ENCODE measurements at places on chromosomes 5 and 9.

DNA sequence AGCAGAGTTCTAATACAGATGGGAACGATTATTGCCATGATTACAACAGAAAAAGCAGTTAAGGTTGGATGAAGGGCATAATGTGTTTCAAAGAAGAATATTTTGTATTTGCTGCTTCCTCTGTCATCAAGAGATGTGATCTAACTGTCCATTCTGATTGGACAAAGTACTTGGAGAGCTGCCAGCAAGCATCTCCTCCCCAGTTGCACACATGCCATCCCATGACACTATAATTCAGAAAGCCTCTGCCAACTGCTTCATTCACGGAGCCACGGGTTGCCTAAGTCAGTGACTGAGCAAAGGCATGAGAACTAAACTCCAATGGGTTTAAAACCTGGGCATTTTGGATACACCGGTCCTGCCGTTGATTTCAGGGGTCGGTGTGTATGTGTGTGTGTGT, 253.8 kb downstream of the CRB2 start:
- peak; percentile 19 for DNase-seq

- peak; percentile 98 for DNase-seq
These were observed 3.2 kb downstream of the RBM18 start for GRCh38 chr9:122261469-122261881.

DNA sequence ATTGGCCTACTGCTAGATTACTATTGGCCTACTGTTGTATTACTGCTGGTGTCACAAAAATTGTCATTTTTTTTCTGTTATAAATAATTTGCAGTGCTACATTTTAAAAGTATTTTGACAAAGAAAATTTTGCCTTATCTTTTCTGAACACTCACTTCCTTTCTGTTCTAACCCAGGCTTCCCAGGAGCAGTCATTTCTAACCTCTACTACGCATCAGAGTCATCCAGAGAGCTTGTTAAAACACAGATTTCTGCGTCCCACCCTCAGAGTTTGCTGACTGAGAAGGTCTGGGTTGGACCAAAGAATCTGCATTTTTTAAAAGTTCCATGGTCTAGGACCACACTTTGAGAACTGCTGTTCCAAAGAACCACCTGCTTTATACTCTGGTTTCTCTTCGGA, 306.1 kb downstream of the GLIS3 start:
- DNase-seq, result no peak

- peak; percentile 59 for DNase-seq
These were observed 30.7 kb downstream of the AOPEP start for GRCh38 chr9:94757158-94757557.

DNA sequence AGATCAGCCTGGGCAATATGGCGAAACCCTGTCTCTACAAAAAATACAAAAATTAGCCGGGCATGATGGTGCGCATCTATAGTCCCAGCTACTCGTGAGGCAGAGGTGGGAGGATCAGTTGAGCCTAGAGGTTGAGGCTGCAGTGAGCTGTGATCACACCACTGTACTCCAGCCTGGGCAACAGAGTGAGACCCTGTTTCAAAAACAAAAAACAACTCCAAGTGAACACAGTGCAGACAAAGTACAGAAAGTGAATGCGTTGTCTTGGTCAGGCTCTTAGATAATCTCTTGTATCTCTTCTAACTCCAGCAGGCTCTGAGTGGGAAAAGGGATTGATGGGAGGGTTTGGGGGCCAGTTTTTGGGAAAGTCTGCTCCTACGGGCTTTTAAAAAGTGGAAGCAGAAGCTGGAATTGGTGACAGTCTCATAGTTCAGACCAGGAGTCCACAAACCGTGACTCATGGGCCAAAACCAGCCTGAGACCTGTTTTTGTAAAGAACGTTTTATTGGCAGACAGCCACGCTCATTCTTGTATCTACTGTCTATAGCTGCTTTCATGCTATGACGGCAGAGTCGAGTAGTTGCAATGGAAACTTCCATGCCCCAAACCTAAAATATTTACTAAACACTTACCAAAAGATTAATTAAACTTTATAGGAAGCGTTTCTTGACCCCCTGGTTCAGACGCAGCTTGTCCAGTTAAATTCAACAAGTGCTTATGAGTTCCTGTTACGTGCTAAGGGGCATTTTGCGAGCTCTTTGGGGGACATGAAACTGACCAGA, 32.9 kb downstream of the NDST1 start:
- peak; percentile 96 for DNase-seq

DNA sequence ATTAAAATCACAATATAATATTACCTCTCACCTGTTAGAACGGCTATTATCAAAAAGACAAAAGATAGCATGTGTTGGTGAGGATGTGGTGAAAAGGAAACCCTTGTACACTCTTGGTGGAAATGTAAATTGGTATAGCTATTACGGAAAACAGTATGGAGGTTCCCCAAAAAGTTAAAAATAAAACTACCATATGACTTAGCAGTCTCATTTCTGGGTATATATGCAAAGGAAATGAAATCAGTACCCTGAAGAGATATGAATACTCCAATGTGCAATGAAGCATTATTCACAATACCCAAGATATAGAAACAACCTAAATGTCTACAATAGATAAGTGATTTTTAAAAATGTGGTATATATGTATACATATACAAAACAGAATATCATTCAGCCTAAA, 199.9 kb downstream of the SNX18 start:
- no peak for DNase-seq

DNA sequence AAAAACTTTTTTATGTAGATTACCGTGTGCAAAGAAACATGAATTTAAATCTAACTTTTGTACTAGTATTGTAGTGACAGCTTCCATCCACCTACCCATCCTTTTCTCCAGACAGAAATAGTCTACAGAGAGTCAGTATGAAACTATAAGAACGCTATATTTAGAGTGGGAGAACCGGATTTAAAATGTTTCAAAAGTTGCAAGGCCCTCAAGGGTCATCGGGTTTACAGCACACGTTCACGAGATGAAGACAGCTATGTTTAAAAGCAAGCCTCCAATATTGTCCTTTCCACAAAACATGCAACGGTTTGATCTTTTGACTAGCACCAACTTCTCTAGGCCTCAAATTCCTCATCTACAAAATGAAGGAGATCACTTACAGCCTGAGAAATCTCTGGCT, 139.9 kb downstream of the LPAR1 start:
- DNase-seq, result no peak

GRCh38 chr5:41856644-41857491, 13.4 kb downstream of the OXCT1 start:
- DNase-seq, result peak; percentile 85

DNA sequence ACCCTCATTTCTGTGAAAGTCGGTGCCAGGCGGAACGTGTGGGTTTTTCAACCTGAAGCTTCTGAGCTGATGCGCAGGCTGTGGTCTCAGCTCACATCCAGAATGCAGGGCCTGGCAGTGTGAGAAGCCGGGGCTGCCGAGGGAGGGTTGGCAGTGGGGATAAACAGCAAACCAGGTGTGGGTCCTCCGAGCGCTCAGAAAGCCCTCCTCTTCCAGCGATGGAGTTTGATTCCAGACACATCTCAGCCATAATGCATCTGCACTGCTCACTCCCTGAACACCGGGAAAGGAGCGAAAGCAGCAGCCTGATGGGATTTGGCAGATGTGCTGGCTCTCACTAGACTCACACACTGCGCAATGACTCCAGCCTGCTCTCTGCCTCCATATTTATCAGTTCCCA, 280.1 kb downstream of the HSPA4 start:
- no peak for DNase-seq

- DNase-seq, result peak; percentile 0
These were observed 844.4 kb upstream of the CDH18 start for GRCh38 chr5:20832204-20833080.

- DNase-seq, result no peak
These were observed 5.3 kb downstream of the RALGDS start for GRCh38 chr9:133115604-133116345.

GRCh38 chr9:123327697-123328100, 28.3 kb upstream of the CRB2 start:
- no peak for DNase-seq

DNA sequence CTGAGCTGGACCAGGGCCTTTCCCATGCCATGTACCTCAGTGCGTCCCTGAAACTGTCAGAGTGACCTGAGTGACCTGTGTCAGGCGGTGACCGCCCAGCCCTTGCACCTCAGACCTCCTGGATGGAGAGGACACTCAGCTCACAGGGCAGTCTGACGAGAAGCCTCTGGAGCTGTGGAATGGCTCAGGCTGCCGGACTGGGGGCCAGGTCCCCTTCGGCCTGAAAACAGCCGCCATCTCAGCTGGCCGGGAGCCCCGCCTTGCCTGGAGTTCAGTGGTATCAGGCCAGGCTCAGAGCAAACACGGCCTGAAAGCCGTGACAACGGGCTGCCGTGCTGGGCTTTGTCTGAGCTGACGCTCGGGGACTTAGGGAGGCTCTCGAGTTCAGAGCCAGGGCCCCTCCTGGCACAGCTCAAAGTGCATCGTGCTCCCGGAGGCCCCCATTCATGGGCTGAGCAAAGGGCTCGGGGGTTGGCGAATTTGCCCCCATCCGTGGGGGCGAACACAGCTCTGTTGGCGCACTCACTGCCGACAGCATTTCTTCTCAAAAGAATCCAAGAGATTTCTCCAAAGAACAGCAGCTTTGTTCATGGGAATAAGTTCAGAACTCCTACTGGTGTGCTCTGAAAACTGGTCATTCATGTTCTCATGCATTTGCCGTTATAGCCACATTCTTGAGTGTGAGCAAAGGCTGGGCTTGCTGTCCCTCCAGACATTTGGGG, 8.4 kb upstream of the SLC9A3 start:
- DNase-seq, result no peak

Data from cardiac fibroblast (primary cell).